ENCODE measurements at places on chromosomes 13 and 19.
A peak's percentile ranks its signal among the peaks of the same experiment; 100 is the strongest.

- peak; percentile 52 for DNase-seq
These were observed 133.5 kb upstream of the IRS2 start for GRCh38 chr13:109919715-109920375.

DNA sequence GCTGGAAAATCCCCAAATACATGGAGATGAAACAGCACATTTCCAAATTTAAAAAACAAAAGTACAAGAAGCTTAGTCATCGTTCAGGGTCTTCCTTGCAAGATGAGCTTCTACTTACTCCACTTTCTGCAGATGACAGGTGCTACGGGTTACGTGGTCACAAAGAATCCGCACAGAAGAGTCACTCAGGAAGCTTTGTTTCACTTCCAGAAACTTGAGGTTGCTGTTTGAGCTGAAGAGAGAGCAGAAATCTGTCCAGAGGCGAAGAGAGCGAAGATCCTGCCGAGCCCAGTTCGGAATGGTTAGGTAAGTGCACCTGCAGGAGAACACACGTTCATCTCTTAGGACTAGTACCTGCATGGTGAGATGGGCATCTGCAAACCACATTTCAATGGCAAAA lies 9.4 kb downstream of the NLRP7 start:
- DNase-seq, result no peak

DNA sequence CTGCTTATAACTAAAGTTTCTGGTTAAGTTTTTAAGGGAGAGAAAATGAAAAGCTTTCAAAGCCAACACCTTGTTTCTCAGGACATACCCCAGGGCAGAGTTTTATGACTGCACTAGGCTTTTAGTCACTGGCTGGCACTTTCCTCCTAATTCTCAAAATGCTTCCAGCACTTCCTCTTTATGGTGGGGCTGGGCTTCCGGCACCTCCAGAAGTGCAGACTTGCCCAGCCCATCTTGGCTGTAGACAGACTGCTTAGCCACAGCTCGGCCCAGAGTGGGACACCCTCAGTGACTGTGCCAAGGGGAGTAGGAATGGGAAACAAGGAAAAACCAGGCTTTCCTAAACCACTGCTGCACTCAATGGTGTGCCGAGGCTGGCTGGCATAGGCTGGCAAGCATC lies 23.2 kb upstream of the GTF3A start:
- no peak for DNase-seq

GRCh38 chr19:12035220-12036172 lies at the start of gene ZNF433:
Gene ZNF433 (minus strand): TSS chr19:12035679. CDS start chr19:12035539, 140 bp downstream.
- peak; percentile 94 for DNase-seq

- peak; percentile 65 for DNase-seq
These were observed at the start of gene DMKN for GRCh38 chr19:35513628-35514281. Gene DMKN (minus strand): TSS chr19:35513649. CDS start chr19:35513475, 174 bp downstream.
